Erythroblast (primary cell): ENCODE measurements at places on chromosomes 4 and X.

DNA sequence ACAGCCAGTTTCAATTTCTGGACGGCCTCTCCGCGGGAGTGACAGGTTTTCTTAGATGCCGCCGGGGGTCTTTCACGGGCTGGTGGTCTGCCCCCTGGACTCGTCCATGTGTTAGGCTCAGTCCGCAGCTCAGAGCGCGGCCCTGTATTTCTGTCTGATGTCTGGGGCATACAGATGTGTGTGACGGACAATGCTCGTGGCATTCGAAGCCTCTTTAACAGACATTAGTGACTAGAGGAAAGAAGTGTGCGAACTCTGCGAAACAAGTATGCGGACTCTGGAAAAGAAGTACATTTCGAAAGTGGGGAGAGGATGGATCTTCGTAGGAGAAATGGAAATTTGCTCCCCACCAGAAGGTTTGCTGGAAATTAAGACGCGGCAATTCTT lies 793 bp upstream of the DCUN1D4 start:
- DNase-seq = no peak

DNA sequence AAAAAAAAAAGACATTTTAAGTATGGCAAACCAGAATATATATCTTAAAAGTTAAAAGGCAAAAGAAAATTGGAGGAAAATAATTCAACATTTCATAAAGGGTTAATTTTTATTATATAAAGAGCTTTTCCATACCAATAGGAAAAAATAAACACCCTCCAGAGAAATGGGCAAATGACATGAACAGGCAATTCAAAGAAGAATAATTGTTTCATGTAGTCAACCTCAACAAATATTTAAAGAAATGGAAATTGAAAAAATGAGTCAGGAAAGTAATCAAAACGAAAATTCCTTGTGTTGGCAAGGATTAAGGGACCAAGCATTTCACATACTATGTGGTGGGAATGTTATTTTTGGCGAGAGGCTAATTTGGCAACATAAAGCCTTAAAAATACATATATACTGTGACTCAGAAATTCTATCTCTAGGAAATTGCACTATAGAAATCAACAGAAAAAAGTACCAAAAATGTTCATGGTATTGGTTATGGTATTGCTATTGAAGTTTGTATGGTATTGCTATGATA lies 87.6 kb downstream of the HAUS3 start:
- no peak for DNase-seq

DNA sequence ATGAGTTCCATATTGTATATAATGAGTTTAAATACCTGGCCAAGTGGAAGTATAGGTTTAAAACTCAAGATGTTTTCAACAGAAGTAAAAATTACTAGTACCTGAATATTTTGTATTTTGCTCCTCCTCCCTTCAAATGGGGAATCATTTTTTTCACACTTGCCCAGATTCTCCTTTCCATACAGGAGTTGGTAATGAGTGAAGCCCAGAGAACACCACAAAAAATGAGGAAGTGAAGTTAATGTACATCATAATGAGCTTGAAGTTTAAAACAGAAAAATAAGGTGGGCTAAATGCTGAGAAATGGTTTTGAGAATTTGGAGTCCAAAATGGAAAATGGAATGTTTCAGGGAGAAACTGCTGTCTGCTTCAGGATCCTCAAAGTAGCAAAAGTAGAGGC lies 364.8 kb upstream of the EMCN start:
- DNase-seq = no peak

- DNase-seq = no peak
These were observed at the start of gene ADGRG2 for GRCh38 chrX:19121898-19122640. Gene ADGRG2 (minus strand): TSS chrX:19122468. CDS start chrX:19068834, 53,634 bp downstream.

DNA sequence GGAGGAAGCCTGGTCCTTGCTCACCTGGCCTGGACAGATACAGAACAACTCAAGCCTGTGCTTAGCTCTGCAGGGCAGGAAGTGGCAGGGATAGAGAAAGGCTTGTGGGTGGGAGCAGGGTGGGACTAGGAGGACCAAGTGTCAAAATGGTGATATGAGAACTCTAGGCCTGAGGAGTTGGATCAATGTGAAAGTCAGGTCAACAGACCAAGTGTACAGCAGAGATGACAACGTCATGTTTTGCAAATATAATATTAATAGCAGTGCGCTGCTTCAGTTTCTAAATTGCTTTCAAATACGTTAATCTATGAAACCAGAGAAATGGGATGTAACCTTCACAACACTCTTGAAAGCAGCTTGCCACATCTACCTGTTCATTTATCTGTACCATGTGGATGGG lies 114.2 kb upstream of the MAP3K15 start:
- DNase-seq = no peak

GRCh38 chrX:51459125-51459524 lies 37.3 kb downstream of the NUDT11 start:
- peak; percentile 48 for DNase-seq

DNA sequence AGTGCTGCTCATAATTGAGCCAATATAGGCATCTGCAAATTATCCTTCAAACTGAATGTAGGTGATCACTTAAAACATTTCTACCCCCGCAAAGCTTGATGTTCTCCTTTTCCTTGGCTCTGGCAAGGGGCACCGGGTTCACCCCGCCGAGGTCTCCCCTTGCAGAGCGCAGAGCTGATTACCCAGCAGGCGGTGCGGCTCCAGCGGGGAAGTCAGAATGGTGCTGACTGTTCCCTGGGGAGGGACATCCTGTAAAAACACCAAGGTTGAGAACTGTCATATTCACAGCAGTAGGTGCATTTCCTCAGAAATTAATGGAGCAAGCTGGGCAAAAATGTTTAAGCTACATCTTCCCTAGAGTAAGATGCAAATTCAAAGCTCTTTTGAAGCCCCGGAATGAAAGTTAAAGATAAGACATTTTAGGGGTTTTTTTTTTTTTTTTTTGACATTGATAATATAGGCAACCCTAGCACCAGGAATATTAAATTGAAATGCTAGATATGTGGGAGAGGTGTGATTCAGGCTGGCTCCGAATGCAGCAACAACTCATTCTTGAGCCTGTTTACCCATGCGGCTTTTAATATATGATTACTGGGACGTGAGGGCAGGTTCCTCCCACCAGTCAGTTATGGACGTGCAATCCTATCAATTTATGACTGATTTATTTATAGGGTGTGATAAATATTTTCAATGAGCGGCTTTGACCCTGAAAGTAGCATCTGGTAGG lies 767.3 kb upstream of the TENM3 start:
- DNase-seq = no peak

GRCh38 chrX:45036161-45036560 lies 163.2 kb downstream of the KDM6A start:
- no peak for DNase-seq

- peak; percentile 55 for DNase-seq
These were observed 69.8 kb downstream of the SHROOM3 start for GRCh38 chr4:76504613-76505465.

- no peak for DNase-seq
These were observed 1692.1 kb downstream of the PCDH19 start for GRCh38 chrX:98717970-98718369.

DNA sequence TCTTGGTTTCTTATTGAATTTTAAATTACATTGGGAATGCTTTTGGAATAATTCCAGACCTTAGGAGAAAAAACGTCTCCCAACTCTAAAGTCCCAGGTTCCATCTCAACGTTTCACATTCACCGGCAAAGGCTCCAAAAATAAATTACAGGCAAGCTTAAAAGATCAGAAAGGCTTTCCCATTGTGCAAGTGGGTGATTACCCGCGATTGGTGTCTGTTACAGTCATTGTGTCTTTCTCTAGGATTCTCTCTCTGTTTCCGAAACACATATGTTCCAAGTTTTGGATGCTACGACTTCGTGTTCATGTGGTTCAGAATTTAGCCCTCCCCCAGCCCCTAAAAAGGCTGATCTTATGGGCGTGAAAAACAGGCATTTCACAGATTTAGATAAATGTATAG lies 41.8 kb downstream of the PALLD start:
- no peak for DNase-seq

DNA sequence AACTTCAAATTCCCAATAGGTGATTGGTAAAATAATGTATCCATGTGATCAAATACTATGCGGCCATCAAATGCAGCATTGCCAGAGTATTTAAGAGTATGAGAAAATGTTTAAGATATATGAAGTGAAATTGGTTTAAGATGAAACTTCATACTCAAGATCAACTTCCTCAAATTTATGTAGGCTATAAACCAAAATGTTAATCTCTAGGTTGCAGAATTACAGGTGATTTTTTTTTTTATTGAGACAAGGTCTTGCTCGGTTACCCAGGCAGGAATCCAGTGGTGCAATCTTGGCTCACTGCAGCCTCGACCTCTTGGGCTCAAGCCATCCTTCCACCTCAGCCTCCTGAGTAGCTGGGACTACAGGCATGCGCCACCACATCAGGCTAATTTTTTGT lies 25.3 kb downstream of the ACSL4 start:
- no peak for DNase-seq

DNA sequence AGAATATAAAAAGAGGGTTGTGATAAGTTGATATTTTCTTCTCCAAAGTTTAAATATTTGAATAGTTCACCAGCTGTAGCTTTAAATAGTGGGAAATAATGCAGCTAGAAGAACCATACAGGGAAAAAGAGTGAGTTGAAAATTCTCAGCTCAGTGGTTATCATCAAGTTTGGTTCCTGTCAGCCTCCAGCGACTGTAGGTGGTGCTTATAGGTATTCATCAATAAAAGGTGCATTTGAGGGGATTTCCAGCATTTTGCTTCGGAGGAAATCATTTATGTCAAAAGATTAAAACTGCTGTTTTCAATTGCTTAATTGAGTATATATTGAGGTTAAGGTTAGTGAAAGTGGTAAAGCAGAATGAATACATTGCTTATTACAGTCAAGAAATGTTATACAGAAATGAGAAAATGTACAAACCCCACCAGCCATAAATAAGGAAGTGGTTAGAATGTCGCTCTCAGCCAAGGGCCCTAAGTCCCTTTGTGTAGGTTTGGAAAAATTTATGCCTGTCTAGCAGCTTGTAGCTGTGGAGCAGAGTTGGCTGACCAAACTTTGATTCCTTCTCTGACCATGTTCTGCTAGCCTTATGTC lies 532.9 kb upstream of the FTHL17 start:
- no peak for DNase-seq

GRCh38 chr4:121711263-121712000 lies 14.7 kb upstream of the ANXA5 start:
- peak; percentile 83 for DNase-seq

GRCh38 chr4:121989715-121990114 lies 37.9 kb upstream of the TRPC3 start:
- no peak for DNase-seq
